Sciatic nerve (tissue), 2 donors: ENCODE measurements at places on chromosomes 11 and 22.
A peak's percentile ranks its signal among the peaks of the same experiment; 100 is the strongest.

DNA sequence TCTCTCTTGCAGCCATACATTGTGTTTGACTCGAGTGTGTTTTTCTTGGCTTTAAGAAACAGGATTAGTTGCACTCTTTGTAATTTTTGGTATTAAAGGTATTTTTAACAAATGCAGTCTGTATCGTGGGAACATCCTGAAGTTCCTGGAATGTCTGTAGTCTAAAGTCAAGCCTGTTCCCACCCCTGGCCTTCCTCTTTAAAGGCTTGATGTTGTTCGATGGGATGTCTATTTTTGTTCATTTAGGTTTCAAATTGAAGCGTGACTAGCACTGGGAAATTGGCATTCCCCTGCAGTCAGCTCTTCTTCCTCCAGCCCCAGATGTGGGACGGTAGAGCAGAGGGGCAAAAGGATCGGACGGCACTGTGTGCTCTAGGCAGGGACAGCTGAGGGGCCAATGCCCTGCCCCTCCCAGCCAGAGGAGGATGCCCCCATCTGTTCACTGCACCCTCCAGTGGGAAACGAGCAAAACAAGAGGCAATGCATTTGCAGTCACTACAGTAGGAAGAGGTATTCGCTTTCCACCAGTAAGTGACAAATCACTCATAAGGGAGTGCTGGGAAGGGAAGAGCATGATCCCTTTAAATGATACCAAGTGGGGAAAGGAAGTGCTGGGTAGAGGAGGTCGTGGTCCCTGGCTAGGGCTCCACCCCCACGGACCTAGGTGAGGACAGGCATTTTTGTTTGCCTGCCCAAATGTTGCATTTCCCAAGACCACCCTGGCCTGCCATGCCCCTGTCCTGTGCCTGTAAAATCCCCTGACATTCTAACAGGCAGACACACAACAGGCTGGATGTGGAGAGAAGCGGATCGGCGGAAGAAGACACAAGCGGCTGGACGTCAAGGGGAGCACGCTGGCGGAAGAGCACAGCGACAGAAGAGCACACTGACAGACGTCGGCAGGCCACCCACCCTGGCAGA is 47.4 kb upstream of the SEPTIN5 start:
- DNase-seq: no peak

- no peak for DNase-seq
These were observed 1.9 kb upstream of the CARD16 start for GRCh38 chr11:105046898-105047579.

GRCh38 chr11:11421509-11421908 is 68.5 kb upstream of the CSNK2A3 start:
- no peak for DNase-seq

- DNase-seq: no peak
These were observed 2.6 kb downstream of the RBM4B start for GRCh38 chr11:66674964-66675602.

DNA sequence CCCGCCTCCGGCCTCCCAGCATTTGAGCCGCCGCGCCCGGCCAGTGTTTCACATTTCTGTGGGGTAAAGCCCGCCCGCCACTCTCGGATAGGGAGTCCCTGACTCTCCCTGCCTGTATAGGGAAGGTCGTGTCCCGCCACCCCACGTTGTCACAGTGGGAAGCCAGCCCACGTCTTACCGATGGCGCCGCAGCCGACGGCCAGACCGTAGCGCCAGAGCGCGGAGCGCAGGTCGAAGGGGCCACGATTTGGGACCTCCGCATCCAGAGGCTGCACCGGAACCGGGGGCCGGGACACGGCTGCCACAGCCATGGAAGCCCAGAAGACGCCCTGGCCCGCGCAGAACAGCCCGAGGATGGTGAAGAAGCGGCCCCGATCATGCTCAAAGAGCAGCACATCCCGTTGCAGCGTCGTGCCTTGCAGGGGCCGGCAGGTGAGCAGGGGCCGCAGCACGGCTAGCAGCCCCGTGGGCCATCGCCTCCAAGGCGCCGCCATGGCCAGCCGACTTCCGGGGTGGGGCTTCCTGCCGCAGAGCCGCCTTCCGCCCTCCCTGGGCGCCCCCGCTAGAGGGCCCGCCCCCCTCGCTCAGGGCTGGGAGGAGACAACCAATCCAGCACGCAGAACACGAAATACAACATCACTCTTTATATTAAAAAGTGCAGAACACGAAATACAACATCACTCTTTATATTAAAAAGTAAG is at the start of gene TMEM223:
Gene TMEM223 (minus strand): TSS at position 506 of the 701 bp plus-strand sequence. CDS start 12 bp downstream, at position 494.
- peak; percentile 93 for DNase-seq

DNA sequence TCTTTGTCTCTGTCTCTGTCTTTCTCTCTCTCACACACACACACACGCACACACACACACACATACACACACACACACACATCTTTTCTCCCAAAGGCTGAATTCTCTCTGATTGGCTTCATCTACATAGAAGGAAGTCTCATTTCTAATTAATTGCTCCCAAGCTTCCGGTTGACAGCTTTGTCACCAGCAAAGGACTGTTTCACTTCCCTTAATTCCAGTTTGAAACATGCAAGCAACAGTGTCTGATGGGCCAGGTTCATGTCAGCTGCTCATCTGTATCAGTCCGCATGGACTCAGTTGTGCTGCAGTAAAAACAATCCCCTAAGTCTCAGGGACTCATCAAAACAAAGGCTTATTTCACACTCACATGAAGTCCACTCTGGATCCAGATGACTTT is 16.2 kb upstream of the PVALB start:
- no peak for DNase-seq

GRCh38 chr11:20563866-20564265 is 35.5 kb upstream of the SLC6A5 start:
- no peak for DNase-seq

- DNase-seq: peak; percentile 71
These were observed 2.6 kb downstream of the CD44 start for GRCh38 chr11:35141571-35141971.

GRCh38 chr11:5229356-5229755 is 2.5 kb upstream of the HBB start:
- DNase-seq: no peak

DNA sequence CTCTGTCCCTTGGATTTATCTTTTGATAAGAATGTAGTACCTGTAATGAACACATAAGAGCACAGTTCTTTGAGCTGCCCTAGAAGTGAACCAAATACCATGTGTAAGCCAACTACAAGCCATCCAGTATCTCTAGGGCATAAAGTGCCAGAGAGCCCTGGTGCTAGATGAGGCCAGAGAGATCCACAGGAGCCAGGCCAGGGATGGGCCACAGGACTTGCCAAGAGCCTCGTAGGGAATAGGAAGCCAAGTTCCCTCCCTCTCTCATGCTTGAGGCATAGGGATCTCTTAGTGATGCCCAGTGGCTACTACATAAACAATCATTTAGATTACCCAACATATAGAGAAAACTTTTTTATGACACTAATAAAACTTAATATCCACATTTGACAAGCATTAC is 64.8 kb upstream of the FAR1 start:
- no peak for DNase-seq

- peak; percentile 88 for DNase-seq
These were observed at the start of gene TRIM5 for GRCh38 chr11:5684646-5685362. TRIM5 (minus strand) TSS chr11:5685074; CDS start chr11:5680177, 4,897 bp downstream.

GRCh38 chr11:19409307-19409706 is 168.6 kb upstream of the E2F8 start:
- DNase-seq: no peak

DNA sequence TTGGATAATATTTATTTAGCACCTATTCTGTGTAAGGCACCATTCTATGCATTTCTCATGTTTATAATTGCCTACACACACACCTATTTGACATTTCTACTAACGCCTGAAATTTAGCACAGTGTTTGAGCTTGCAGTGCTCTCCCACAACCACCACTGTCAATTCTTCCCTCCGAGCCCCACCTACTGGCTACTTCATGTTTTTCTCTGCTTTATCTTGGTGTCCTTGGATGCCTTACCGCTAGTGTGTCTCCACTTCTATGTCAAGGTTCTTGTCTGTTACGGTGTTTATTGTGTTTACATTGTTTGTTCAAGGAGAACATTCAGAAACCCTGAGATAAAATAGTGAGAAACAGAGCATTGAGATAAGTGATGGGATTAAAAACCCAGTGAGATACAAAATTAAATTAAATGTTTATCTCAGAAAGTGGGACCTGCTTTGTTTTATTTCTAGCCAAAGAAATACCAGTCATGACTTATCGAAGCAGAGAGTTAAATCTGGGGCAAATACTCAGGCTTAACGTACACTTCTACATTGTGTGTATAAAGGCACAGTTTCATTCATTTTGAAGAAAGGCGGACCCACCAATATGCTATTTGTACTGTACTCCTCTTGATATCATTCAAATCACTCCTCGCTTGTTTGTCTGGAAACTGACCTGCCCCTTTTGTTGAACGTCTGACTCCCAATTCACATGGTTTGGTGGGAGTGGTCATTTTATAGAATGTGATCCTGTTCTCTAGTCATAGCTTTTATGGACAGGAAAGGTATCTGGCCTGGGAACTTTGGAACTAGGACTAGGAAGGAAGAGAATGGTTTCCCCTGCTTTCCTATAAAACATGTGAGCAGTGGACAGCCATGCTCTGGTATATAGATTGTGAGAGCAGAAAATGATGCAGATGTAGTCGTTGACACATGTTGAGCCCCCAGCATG is 39.2 kb upstream of the SLC36A4 start:
- DNase-seq: no peak

- DNase-seq: peak; percentile 87
These were observed 3.6 kb downstream of the SEPTIN5 start for GRCh38 chr22:19717691-19718455.

GRCh38 chr11:130580891-130581492 is 132.5 kb downstream of the ADAMTS15 start:
- no peak for DNase-seq

GRCh38 chr11:92311616-92312449 is 87.2 kb downstream of the FAT3 start:
- DNase-seq: no peak
